B cell (primary cell): ENCODE measurements at places on chromosomes 7 and 10.

- no peak for DNase-seq
These were observed 205.7 kb downstream of the SLC25A13 start for GRCh38 chr7:96116173-96116572.

DNA sequence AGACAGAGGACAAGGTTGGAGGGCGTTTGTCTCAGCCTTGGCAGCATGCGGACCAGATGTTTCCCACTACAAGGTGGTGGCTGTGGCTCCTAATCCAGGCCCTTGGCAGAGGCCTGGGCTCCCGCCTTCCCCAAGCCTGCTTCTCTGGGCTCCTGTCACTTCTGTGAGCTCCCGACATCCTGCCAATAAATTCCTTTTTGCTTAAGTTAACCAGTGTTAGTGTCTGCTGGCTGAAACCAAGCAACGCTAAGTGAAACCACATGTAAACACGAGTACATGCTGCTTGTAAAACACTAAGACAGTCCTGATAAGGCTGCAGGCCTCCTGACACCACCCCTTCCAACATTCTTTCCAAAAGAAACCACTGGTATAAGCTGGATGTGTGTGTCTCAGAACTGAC, 263.6 kb upstream of the ZMIZ1 start:
- DNase-seq, result no peak

DNA sequence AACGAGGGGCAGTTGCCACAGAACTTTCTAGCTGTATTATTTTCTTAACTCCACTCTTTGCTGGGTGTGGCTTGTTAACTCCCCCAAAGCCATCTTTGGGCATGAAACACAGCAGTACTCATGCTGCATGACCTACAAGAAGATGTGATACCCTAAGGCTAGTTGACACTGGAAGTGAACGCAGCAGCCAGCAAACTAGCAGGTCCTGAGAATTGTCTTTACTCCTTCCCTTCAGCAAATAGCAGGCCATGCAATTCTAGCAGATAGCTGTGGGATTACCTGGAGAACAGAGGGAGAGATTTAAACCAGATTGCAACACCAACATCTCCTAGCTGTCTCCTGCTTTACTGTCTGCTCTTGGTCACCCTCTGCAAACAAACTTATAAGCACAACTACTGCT, 688.0 kb upstream of the ZWINT start:
- DNase-seq, result no peak

DNA sequence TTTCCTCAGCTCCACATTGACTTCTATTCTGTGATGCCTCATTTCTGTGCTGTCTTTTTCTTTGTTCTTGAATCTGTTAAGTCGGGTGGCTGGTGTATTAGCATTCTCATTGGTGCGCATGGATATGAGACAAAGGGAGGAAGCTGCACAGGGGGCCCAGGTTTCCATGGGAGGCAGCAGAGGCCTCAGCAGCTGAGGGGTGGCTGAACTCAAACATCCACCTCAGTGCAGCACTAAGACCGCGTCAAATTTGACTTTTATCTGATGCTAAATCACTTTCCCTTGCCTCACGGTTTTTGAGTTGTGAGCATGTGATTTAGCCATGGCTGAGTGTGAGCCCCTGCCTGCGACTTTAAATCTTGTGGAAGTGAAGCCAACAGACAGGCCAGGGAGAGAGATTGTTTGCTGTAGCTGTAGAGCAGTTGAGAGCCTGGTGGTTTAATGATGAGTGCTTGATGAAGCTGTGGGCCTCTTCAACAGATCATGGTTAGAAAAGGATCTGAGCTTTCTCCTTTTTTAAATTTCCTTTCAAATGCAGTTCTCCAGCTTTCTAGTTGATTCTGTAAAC, 193.3 kb upstream of the ZNF804B start:
- no peak for DNase-seq

DNA sequence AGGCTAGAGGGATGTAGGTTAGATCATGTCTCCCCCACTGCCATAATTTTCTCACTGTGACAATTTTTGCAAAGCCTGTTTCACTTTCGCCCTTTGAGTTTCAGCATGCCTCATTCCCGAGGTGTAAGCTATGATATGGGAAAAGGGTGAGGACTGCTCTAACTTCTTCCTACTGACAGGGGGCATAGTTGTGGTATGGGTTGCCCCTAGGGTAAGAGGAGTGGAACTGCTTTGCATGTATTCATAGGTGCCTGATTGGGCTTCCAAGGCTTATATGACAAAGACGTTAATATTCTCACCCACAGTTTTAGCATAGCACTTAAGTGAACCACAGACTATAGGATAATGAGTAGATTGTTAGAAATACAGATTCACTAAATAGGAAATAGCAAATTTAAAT, 148.7 kb downstream of the BBS9 start:
- DNase-seq, result no peak

DNA sequence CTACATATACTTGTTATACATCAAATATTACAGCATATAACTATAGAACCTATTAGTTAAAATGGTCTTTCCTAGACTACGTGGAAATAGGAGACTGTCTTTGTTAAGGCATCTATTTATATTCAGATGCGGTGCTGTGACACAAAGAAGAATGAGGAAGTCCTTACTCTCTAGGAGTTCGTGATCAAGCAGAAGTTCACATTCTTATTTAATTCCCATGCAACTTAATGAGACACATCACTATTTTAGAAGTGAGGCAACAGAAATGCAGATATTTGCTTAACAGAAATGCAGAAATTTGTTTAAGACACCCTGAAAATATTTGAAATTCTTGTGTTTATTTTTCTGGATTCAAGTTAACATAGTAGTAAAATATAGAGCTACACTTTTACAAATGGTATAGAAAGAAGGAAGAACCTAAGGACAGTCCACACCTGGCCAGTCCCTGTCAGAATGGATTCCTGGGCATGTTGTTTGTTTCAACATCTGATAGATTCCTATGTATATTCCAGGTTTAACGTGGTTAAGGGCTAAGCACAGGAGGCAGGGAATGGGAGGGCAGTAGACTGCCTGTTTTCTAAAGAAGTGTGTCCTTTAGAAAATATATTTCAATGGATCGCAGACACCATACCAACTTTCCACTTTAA, 70.6 kb upstream of the NXPH1 start:
- no peak for DNase-seq
